ENCODE measurements at places on chromosomes 6 and 20.

DNA sequence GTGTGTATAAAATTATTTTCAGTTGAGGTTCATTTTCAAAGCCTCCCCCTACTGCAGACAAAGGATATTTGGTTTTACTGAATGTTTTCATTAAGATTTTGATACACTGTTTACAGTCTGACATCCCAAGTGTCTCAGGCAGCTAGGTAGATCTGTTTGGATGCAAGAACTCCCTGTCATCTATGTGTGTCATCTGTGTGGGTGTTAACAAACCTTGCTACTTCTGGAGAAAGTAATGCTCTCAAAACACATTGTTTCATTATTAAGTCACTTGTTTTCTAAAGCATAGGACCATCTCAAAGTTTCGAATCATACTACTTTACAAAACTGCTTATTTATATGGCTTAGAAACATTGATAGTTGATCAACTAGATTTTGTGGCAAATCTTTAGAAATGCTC is 114.5 kb upstream of the TMEM170B start:
- DNase-seq: no peak

DNA sequence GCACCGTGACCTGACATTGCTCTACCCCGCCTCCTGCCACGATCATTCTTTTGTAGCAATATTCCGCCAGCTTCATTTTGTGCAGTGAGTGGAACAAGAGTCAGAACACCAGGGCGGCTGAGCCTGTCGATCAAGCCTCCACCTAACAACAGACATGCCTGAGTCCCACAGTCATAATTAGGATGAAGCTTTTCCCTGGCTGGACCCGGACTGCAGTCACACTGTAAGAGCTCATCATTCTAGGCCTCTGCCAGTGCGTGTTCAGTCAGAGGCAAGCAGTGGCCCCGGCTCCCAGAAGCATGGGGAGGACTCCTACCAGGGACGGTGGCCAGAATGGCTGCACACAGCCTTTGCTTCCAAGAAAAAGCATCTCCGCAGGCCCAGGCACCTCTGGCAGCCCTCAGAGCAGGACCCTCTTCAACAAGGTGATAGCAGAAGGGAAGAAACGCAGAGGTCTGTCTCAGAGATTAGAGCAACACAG is 23.2 kb upstream of the UNC93A start:
- no peak for DNase-seq

- DNase-seq: no peak
These were observed 31.2 kb downstream of the SNAP25 start for GRCh38 chr20:10249822-10250221.

DNA sequence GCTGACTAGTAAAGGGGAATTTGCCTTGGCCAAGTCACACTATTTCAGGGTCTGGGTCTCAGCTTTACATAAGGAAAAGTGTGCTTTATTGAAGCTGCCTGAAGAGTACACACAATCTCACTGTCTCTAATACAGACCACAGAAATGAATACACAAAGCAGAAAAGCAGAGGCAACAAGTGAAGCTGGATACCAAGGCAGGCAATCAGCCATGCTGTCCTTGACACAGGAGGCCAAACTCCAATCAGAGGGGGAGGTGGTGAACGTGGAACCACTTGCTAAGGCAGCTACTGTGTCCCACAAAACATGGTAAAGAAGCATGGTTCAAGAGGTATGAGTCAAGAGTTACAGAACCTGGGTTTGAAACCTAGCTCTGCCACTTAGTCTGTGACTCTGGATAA is 21.8 kb upstream of the CCND3 start:
- no peak for DNase-seq

GRCh38 chr20:32457479-32457986 is 99.4 kb downstream of the ASXL1 start:
- DNase-seq: peak; percentile 80

DNA sequence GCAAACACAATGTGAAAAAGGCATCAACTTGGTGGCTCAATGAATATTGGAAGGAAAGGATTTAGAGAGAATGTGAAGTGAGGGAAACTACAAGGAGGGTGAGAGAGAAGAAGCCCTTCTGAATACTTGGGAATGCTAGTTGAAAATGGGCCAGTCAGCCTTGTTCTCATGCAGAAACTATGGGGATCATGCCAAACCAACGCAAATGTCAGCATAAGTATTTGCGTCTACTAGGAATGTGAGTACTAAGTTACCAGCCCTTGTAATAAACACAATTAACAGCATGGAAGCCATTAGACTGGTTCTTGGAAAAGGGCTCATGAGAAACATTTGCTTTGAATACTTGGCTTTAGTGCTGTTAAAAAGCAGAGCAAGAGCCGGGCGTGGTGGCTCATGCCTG is 54.9 kb upstream of the AIG1 start:
- DNase-seq: no peak

GRCh38 chr6:105489216-105489530 is 86.3 kb upstream of the PREP start:
- no peak for DNase-seq

DNA sequence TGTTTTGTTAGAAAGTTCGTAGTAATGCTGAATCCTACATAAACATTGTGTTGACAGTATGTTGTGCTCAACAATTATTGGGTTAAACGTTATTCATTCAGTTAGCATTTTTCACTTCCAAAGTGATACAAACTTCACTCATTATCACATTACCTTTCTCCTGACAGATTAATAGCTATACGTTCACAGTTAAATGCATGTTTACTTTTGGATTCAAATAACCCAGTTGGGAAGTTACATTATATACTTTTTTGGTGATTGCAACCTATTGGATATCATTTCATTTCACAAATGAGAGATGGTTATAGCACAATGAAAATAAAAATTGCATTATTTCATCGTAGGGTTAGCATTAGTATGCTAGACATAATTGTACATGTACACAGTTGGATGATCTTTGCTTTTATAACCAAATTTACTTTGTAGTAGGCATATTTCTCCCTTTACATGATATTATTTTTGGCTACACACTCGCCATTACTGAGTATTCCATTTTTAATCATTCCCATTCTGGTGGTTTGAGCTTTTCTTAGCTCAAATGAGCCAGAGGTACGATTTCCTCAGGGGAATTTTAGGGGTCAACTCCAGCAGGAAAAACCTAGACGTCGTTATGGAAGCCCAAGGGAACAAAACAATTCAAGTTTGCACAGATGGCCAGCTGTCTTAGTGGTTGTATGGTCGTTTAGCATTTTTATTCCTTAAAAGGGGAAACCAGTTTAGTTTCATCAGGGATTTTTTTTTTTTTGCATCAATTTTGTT is 2.1 kb upstream of the HIVEP1 start:
- peak; percentile 5 for DNase-seq

- no peak for DNase-seq
These were observed 291.9 kb upstream of the SGK1 start for GRCh38 chr6:134609716-134610261.

GRCh38 chr6:127484212-127484863 is 25.1 kb upstream of the KIAA0408 start:
- DNase-seq: no peak

DNA sequence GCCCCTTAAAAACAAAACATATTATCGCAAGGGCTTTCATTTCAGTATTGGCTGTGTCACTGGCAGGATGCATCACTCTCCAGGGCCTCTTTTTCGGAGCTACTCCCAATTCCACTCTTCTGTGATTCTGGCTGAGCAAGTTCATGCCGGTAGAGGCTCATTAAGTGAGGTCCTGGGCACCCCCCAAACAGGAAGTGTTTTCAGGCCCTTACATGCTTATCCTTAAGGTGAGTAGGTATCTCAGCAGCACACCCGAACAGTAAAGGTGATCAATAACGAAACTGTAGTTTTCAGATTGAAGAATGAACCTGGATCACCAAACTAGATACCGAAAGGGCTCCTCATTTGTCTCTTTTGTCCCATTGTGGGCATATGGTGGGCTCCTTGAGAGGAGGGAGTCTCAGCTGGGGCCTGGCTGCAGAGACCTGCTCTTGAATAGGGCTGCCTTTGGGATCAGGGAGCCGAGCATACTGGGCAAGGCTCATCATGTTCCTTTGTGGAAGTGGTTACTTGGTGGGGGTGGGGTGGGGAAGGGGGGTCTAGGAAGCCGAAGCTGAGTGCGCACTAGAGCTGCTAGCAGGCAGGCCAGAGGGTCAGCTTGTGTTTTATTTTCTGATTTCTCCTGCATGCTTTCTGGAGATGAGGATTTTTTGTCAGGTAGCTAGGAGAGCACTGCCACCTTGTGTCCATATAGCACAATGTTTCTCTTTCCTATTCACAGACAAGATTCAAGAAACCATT is 65.2 kb downstream of the CDS2 start:
- peak; percentile 41 for DNase-seq

Measured in NCI-H524 treated with DMSO at 0.1 percent for 48 hours (cell line).